Hepatic stellate cell (primary cell): ENCODE measurements at places on chromosomes 1 and 21.

DNA sequence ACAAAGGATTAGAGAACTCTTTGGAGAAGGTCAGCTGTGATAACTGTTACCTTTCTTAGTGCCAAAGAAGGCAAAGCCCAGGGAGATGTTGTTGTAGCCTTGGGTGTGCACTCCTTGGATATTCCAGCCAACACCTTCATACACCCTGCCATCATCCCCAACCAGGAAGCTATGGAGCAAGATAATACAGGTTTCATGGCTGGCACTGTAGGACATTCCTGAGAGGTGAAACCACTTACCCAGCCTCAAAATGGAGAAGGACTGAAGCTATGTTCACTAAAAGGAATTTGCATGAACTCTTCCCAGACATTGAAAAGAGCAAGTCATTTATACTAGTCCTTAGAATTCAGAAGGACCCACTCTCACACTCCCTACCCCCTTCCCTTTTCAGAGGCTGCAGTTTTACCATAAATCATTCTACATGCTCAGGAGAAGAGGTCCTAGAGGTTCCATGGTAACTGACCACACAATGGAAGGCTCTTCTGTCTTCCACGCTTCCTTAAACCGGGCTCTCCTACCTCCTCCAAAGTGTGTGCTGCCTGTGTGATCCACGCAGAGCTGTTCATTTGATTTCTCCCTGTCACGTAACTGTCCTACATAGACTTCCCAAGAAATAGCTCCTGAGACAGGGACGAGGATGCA, 5.5 kb downstream of the PGLYRP4 start:
- no peak for DNase-seq

DNA sequence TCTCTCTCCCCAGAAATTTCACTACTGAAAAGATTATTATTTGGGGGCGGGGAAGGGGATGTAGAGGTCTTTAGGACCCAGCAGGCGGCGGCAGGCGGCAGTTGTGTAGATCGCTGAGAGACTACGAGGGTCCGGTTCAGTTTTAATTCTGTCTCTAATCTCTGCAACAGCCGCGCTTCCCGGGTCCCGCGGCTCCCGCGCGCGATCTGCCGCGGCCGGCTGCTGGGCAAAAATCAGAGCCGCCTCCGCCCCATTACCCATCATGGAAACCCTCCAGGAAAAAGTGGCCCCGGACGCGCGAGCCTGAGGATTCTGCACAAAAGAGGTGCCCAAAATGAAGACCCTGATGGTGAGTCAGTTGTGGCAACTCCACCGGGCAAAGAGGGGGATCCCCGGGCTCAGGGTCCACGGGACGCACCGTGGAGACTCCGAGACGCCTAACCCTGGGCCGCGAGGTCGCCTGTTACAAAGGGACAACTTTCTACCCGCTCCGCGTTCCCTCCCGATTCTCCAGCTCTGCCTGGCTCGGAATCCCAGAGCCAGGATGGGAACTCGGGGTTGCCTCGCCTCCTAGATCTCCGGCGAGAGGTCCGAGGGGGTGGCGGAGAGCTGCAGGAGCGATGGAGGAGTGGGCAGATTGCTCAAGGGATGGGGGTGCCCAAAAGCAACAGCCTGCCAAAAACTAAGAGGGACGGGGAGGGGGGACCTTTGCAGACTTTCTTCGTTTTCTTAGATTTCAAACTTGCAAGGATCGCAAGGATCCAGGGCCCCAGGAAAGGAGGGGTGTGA, at the start of gene ST6GALNAC5:
Gene ST6GALNAC5, plus strand, starts transcription at position 139 of the 789 bp plus-strand sequence.
- peak; percentile 32 for DNase-seq

- DNase-seq = no peak
These were observed 11.6 kb downstream of the TIPRL start for GRCh38 chr1:168190403-168190802.

GRCh38 chr1:233907151-233907550, 2.7 kb downstream of the SLC35F3 start:
- DNase-seq = no peak

DNA sequence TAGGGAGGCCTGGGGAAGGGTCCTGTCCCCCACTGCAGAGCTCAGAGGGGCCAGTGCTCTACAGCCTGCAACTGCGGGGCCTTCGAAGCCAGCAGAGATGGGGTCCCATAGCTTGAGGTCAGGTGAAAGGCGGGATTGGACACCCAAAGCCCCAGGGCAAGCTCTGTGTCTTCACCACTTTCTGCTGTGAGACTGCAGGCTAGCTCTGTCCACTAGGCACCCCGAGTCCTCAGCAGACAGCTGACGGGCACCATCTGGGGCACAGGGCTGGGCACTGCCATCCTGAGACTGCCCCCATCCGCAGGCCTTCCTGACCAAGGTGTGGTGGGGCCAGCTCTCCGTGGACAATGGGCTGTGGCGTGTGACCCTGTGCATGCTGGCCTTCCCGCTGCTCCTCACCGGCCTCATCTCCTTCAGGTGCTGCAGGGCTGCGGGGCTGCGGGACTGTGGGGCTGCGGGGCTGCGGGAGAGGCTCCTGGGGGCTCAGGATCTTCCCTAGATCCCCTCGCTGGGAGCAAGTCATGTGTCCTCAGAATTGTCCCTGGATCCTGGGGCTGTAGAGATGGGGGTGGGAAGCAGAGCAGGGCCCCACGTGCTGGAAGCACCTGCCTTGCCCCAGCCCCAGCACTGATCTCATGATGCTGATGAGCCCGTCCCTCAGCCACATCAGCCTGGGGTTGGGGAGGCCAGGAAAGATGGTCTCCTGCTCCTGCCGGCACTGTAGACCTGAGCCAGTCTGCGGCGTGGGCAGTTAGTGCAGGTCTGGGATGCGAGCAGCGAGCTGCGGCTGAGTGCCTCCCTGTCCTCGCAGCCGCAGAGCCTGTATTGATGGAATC, 46.8 kb downstream of the TRPM2 start:
- no peak for DNase-seq

- no peak for DNase-seq
These were observed 2.1 kb downstream of the PTGS2 start for GRCh38 chr1:186678155-186678554.

GRCh38 chr21:34648739-34649297, 20.0 kb upstream of the CLIC6 start:
- DNase-seq = no peak

DNA sequence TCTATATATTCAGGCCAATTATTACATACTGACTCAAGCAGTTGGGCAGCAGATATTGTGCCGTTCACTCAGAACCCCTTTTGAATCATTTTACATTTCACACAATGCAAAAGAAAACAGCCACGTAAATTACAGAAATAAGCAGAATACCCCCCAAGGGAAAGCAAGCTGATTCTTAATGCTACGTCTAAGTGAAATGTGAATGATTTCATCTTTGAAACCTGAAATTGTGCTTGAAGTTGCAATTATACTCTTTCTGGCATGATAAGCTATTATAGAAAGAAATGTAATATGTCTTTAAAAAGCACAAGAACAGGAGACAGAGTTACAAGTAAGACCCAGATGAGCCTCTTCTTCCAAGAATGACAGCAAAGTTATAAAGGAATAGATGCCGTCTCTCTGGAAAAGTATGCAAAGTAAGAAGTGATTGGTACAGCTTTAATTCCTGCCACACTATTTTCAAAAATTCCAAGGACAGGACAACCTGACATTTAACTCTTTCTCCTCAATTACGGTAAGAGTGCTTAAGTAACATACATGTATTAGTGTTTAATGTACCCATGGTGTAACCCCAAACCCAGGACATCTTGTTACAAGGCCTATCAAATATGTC, 891.5 kb upstream of the ADGRL2 start:
- no peak for DNase-seq

- DNase-seq = no peak
These were observed 59.4 kb upstream of the LRRC8B start for GRCh38 chr1:89465201-89465600.

- no peak for DNase-seq
These were observed 711.2 kb downstream of the MRPL39 start for GRCh38 chr21:24895885-24896734.

GRCh38 chr21:39336457-39337008, 12.4 kb downstream of the HMGN1 start:
- no peak for DNase-seq

DNA sequence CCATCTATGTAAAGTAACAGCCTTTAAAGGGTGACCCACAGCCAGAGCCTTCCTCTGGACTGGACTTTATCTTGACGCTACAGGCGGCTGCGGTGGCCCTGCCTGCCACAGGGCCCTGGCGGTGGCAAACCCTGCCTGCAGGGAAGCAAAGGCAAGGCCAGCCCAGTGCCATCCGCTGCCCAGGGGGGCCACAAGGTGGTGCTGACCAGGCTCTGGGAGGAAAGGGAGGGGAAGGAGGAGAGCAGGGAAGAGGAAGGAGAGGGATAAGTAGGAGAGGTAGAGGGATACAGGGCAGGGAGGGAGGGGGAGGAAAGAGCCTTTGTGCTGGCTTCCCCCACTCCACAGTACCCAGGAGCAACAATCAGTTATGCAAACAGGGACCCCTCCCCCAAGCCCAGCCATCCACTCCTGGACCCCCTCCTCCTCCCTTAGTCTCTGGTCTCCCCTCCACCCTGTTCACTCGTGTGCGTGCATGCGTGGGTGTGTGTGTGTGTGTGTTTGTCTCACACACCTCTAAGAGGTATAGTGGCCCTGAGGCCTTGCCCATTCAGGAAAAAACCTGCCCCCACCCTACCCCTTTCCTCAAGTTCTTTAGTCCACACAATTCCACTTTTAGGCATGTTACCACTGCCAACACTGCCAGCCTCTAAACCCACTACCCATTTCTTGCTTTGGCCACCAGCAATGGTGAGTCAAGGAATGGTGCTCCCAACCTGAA, 30.3 kb downstream of the SSBP3 start:
- DNase-seq = no peak

DNA sequence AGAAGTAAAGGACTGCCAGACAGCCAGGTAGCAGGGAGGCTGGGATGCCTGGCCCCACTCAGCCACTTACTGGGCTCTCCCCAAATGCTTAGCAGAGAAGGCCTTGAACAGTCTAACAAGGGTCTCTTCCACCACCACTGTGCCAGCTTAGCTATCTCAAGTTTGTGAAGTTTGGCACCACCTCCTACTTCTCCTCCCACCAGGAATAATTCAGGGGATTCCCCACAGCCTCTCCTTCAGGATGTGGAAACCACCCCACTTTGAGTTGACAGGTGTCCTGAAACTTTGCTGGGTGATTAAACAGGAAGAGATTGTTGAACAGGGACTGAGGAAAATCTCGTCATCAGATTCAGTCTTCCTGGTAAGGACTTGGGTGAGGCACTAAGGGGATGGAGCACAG, 59.4 kb upstream of the ATP1B1 start:
- DNase-seq = no peak

DNA sequence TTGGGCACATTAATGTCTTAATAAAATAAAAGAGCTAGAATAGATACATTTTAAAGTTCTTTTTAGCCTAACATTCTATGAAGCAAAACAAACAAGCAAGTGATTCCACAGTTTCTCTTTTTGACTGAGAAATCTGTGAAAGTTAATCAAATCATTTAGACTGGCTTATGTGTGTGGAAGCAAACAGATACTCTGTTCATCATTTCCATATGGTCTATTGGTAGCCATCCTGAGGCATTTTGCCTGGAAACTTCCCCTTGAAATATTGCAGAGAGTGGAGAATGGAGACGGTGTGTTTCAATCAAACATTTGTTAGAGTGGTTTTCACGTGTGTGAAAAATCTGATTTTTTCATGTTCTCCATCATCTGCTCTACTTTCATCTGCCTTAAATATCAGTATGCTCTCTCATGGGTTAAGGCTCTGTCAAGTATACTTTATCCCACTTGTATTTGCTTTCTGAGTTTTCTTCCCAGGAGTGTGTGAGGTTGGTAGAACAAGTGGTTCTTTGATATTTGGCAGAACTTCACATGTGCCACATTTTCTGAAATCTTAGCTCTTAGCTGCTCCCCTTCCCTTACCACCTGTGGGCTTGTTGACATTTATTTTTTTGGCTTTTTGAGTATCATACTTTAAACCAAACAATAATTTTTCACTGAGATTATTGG, 139.1 kb upstream of the PTGFR start:
- DNase-seq = no peak

DNA sequence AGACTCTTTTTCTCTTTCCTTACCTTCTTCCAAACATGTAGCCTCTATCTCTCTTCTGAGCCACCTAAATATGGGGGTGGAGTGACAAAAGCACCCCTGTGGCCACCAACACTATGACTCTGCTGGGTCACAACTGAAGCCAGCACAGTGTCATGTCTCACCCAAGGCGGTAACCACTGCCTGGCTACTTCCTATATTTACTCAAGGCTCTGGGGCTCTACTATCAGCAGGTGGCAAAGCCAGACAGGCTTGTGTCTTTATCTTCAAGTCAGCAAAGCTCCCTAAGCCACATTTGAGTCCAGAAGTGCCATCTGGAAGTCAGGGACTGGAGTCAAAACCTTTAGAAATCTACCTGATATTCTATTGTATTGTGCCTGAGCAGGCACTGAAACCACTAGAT, 1515.2 kb downstream of the PLA2G4A start:
- no peak for DNase-seq

DNA sequence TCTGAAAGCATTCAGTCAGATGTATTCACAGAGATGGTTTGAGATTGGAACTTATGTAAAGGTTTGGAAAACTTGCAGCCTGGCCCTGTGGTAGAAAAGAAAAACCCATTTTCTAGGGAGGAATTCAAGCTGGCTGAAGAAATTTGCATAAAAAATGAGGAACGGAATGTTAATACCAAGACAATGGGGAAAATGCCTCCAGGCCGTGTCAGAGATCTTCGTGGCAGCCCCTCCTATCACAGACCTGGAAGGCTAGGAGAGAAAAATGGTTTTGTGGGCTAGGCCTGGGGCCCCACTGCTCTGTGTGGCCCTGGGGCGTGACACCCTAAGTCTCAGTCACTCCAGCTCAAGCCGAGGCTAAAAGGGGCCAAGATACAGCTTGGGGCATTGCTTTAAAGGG, 26.7 kb downstream of the NME7 start:
- no peak for DNase-seq

- DNase-seq = no peak
These were observed 285.9 kb upstream of the VAMP3 start for GRCh38 chr1:7485086-7485780.

GRCh38 chr1:48492392-48492791, 20.4 kb upstream of the SPATA6 start:
- DNase-seq = no peak

GRCh38 chr21:34343347-34343746, 20.5 kb upstream of the KCNE2 start:
- DNase-seq = no peak

GRCh38 chr1:206734499-206735142, 36.0 kb upstream of the IL19 start:
- peak; percentile 74 for DNase-seq

- no peak for DNase-seq
These were observed 21.3 kb downstream of the BACE2 start for GRCh38 chr21:41189150-41189745.

- no peak for DNase-seq
These were observed 103.6 kb downstream of the GALNT2 start for GRCh38 chr1:230170622-230171021.

- no peak for DNase-seq
These were observed 8.1 kb downstream of the OR11L1 start for GRCh38 chr1:247833601-247834000.

DNA sequence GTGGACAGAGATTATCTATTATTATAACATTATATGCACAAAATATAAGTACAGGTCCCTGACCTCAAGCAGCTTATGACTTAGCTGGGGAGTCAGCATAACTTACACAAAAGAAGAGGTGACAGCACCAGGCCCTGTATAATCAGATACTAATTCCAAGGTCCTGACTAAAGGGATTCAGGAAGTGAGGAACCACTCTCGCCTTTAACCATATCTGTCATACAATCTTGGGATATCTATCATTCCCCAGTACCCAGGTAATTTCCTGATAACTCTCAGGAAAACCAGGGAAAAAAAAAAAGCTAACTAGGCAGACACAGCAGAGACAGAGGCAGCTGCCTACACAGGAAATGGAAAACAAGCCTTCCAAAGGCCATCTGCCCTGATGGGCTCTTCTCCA, 78.5 kb upstream of the CAMK1G start:
- no peak for DNase-seq

GRCh38 chr1:3673381-3674099, 21.2 kb downstream of the TP73 start:
- DNase-seq = no peak
